Stimulated activated CD4-positive, alpha-beta T cell treated with anti-CD3 and anti-CD28 coated beads, TNF-alpha, amount 100 ng/mL, for 4 hours (primary cell): ENCODE measurements at places on chromosomes 7 and 10.

- no peak for DNase-seq
Measured at GRCh38 chr7:134059921-134060320, 67.2 kb upstream of the LRGUK start.

DNA sequence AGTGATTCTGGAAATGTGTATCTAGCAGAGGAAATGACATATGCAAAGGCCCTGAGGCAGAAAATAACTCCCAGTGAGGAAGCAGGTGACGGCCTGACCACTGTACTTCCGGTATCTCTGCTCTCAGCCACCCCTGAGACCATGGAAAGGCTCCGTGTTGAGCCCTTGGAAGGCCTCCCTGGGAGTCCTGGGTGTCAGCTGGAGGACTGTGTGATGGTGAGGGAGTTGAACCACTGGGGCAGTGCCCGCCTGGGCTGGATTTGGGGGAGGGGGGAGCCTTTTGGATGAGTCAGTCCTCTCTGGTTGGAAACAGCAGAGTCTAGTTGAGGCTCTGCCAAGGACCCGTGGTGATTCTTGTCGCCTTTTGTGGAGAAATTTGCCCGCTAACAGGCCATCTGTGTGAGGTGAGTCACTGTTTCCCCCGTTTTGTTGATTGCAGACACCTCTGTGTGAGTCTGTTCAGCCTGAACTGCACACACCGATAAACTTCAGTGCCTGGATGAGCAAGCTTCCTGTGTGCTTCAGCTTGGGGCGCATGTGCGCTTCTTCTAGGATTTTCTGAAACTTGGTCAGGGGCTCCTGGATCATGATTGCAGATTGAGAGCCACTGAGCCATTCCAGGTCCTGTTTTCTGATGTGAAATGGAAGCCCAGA, 98.6 kb downstream of the GRK5 start:
- DNase-seq, result peak; percentile 83

GRCh38 chr10:45373003-45373575, 927 bp upstream of the ALOX5 start:
- no peak for DNase-seq

GRCh38 chr10:1978584-1978983, 241.3 kb upstream of the ADARB2 start:
- no peak for DNase-seq

- no peak for DNase-seq
Measured at GRCh38 chr7:19401461-19401860, 256.2 kb upstream of the FERD3L start.

- DNase-seq, result no peak
Measured at GRCh38 chr10:29068302-29068701, 220.6 kb upstream of the LYZL1 start.

DNA sequence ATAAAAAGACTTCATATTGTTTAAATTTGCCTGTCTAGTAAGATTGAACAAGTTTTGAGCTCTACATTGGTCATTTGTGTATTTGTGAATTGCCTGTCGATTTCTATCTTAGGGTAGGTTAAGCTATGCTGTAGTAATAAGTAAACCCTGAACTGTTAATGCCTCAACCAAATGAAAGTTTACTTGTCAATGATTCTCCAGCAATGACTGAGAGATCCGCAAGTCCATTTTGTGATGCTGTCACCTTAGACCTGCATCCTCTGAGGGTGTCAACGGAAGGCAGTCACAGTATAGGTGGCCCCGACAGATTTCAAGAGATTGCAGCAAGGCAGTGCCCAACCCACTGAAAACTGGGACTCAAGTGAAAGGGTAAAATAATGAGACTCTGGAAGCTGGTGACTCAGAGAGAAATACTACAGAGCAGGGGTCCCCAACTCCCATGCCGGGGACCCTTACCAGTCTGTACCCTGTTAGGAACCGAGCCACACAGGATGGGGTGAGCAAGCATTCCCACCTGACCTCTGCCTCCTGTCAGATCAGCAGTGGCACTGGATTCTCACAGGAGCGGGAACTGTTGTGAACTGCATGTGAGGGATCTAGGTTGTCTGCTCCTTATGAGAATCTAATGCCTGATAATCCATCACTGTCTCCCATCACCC, 10.8 kb upstream of the PHYH start:
- no peak for DNase-seq

- no peak for DNase-seq
Measured at GRCh38 chr7:21934808-21935207, 10.9 kb downstream of the CDCA7L start.

DNA sequence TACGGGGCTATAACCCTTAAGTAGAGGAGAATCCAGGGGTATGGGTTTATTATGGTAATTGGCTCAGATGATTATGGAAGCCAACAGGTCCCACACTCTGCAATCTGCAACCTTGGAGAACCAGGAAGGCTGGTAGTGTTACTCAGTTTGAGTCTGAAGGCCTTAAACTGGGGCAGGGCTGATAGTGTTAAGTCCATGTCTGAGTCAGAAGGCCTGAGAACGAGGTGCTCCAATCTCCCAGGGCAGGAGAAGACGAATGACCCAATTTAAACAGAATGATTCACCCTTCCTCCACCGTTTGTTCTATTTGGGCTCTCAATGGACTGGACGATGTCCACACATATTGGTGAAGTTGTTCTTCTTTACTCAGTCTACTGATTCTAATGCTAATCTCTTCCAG, 244.5 kb upstream of the PTER start:
- no peak for DNase-seq

DNA sequence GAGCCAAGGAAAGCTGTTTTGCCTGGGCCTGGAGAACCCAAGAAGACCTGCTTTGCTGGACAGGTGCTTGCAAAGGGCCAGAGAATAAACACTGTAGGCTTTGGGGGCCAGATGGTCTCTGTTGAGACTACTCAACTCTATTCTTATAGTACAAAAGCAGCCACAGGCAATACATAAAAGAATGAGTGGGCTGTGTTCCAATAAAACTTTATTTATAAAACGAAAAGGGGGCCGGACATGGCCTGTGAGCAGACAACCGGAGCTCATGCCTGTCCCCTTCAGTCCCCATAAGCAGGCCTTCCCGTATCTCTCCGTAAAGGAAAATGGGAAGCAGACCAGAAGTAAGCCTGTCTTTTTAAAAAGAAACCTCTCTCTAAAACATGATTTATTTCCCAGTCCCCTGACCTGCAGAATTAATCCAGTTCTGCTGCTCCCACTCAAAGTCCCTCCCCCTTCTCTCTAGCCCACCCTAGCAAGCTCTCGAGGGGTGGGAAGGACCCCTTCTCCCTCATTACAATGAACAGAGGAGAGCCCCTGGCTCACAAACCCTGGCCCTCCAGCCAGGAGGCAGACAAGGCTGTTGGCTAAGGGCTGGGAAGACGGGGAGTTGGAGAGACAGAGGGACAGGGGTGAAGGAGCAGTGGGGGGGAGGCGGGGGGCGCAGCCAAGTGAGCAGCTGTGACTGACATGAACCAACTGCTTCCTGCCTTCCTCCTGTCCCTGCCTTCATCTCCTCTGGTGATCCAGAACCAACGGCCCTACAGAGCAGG, 177.8 kb downstream of the NEURL1 start:
- DNase-seq, result no peak

- no peak for DNase-seq
Measured at GRCh38 chr10:112533916-112534315, 86.9 kb downstream of the VTI1A start.

DNA sequence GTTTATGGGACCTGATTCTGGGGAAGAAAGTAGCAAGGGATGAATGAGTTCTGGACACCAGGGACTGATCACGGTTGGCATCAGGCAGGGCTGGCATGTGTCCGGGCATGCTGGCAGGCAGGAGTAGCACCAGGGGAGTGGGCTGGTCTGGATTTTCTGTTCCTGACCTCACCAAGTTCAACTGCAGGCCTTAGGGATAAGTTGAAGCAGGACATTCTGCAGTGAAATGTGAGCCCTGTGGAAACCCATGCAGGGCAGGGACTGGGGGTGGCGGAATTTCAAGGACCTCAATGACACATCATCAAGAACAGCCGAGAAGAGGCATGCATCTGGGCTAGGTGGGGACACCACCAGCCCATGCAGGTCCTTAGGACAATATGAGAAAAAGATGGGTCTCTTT, 80.2 kb upstream of the ADAM12 start:
- DNase-seq, result no peak

DNA sequence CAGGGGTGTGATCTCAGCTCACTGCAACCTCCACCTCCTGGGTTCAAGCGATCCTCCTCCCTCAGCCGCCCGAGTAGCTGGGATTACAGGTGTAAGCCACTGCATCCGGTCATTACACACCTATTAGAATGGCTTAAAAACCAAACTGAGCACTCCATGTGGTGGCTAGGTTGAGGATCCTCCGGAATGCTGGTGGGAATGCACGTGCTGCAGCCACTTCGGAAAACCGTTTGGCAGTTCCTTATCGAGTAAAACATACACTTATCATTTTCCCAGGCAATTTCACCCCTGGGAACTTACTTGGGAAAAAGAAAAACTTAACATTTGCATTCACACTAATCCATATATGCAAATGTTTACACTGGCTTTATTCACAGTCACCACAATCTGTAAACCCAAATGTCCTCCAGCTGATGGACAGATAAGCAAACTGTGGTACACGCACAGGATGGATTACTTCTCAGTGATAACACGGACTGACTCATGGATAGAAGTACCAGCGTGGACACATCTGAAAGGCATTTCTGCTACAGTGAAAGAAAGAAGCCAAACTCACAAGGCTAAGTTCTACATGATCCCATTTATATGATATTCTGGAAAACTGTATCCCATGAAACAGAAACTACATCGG, 20.4 kb downstream of the RFC2 start:
- DNase-seq, result no peak

DNA sequence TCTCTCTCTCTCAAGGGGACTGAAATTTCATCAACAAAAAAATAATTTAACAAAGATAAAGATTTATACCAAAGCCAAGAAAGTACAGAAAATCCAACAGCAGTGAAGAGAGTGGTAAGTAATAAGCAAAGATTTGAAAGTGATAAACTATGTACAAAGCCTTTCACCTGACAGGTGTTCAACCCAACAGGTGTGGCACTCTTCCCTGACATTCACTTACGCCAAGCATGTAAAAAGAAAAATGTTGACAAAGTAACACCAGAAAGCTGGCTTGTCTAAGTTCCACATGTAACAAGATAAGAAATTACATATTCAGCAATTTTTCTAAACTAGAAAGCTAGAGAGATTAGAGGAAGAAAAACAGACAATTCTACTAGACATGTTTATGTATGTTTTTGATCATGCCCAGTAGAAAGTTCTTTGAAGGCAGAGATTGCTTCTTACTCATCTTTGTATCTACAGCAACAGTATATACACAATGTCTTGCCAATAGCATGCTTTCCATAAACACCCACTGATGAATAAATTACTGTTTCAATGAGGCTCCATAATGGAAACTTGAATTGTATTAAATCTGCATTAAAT, 468.5 kb downstream of the PARD3 start:
- no peak for DNase-seq

DNA sequence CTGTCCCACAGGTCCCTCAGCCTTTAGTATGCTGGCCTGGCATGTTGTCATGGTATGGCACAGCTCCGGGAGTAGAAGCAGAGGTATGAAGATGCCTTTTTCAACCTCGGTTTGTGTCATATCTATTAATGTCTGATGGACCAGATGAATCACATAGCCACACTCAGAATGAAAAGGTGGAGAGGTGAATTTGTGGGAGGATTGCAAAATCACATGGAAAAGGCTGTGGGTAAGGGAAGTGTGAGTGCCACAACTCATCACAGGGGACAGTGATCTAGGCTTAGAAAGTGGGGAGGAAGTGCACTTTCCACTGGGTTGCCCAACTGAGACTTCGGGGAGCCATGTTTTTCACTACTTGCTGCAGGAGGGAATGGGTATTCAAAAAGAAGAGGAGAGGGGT, 190.7 kb downstream of the WDR11 start:
- no peak for DNase-seq

- DNase-seq, result no peak
Measured at GRCh38 chr7:92799446-92800211, 36.7 kb downstream of the CDK6 start.

DNA sequence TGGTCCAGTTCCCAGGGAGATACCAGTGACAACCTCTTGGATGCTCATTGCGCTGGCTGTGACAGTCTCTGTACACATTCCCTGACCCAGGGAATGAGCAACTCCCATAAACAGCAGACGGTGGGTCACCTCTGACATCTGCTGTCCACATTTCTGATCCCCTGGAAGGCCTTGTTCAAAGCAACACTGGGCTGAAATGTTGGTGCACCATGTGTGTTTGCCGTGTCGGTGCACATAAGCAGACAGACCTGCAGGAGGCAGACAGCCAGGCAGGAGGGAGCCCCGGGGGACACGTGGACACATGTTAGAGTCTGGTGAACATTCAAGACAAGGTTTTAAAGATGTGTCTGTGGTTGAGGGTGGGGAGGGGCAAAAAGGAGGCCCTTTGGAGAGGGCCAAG, 254.9 kb downstream of the PLXNA4 start:
- no peak for DNase-seq

DNA sequence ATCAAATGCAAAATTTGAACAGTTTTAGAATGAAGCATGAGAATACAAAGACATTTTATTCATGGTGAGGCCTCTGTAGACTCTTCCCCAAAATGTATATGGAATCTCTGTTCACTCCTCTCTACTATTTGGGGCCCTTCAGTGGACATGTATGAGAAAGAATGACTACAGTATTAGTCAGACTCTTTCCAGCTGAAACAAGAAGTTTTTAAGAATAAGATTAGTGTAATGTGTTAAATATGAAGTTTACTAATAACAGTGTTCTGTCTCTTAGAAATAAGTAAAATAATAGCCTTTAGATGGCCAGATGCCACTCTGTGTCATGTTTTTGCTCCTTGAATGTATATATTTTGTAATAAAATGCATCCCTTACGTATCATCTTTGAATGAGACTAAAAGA, 585.6 kb downstream of the SUGCT start:
- DNase-seq, result no peak

DNA sequence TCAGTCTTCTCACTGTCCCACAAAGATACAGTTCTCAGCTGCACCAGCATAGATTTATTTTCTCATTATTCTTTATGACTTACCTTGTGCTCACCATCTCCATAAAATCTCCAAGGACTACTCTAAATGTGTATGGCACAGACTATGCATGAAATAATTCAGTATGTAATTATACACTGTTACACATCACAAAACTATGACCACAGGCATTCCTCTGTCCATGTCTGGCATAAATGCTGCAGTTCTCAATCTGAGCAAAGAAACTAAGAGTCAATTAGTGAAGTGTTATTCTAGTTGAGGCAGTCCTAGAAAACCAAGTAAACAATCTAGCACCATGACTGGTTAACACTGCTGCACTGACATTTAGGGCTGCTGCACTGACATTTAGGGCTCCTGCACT, 2.7 kb downstream of the CYCS start:
- DNase-seq, result no peak

GRCh38 chr7:70439651-70440050, 692.3 kb upstream of the GALNT17 start:
- DNase-seq, result no peak

GRCh38 chr10:86035791-86036543, 330.6 kb downstream of the GRID1 start:
- DNase-seq, result no peak
